Stimulated activated CD8-positive, alpha-beta memory T cell treated with anti-CD3 and anti-CD28 coated beads, Interleukin-7, amount 100 ng/mL, for 1 hour (primary cell): ENCODE measurements at places on chromosomes 11 and 22.

- DNase-seq: no peak
Observed at GRCh38 chr11:130189492-130190210, 30.1 kb downstream of the ST14 start.

- DNase-seq: no peak
Observed at GRCh38 chr11:33835143-33835878, 56.6 kb downstream of the LMO2 start.

- no peak for DNase-seq
Observed at GRCh38 chr11:108994887-108995286, 330.0 kb downstream of the DDX10 start.

DNA sequence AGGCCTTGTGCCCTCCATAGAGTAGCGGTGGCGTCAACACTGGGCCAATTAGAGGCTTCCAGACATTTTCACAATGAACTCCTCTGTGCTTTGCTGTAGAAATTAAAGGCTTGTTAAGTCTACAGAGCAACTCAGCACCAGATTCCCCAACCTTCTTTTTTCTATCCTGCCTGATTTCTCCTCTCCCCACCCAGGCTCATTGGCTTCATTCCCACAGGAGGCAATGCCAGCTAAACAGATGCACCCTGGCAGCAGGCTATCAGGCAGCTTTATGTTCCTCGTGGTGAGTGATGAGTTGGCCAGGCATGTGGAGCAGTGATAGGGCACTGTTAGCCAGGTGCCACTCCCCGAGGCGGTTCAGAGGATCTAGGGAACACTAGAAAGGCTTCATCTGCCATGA, 4.8 kb downstream of the DIXDC1 start:
- DNase-seq: no peak

DNA sequence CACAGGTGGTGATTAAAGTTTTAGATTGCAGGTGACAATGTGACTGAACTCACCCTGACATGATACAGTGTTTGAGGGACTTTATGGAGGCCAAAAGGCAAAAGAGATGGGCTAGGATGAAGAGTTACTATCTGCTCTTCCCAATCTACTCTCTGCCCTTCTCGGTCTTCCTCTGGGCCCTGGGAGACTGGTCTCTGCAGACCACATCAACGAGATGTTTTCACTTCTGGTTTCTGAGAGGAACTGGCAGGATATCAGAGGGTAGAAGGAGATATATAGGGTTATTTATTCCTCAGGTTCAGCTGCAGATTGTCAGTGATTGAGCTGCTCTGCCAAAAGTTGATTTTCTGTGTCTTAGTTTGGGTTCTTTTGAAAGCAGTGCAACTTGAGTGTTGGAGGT, 32.4 kb upstream of the CD44 start:
- no peak for DNase-seq

DNA sequence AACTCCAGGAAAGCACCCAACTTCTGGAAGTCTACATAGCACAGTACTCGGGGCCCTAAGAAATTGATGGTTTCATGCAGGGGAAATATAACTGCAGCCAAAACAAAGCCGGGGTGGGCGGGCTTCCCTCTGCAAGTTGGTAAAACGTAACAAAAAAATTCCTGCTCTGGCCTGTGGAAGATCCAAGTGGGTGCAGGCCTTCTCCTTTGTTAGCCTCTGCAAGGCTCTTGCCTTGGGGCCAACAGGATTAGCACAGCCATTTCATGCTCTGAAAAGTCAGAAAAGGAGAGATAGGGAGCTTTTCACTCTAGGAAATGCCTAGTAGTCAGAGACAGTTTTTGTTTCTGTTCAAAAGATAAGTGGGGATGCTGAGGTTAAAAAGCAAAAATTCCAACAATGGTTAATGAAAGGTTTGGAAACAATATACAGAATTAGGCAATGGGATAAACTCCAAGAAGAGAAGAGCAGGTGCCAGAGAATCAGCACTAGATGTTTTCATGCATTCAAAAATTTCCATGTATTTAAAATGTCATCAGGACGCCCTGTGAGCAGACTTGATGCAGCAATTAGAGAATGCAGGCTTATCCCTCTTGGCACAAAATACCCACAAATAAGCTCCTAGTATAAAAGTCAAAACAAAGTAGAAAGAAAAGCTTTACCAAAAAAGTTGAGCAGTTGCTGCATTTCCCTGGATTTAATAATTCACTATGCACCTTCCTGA, 72.3 kb upstream of the CHRM4 start:
- DNase-seq: no peak

DNA sequence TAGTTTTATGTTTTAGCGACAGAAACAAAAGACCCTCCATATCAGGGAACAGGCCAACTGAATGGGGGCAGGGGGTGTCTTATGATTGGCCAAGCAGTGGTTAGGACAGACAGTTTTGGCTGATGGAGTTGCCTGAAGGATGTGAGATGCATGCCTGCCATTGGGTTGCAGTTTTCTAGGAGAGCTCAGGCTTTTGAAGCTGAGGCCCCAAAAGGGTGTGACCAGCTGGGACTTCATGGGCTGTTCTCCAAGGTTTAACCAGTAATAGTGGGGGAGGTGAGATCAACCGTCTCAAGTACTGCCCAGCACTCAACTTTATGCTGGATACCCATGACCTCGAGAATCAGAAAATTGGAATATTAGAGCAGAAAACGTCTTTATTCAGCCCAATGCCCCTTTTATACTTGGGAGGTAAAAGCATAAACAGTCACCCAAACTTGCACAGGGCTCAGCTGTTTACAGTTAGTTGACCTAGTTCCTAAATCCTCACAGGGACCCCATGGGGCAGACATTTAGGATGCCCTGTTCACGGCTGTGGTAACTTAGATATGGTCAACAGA, 13.5 kb downstream of the DTX4 start:
- DNase-seq: no peak

GRCh38 chr22:49251371-49251770, 576.3 kb downstream of the BRD1 start:
- DNase-seq: no peak

- no peak for DNase-seq
Observed at GRCh38 chr11:120652705-120653335, 141.3 kb downstream of the GRIK4 start.

- no peak for DNase-seq
Observed at GRCh38 chr11:9660886-9661285, 3.0 kb upstream of the SWAP70 start.

DNA sequence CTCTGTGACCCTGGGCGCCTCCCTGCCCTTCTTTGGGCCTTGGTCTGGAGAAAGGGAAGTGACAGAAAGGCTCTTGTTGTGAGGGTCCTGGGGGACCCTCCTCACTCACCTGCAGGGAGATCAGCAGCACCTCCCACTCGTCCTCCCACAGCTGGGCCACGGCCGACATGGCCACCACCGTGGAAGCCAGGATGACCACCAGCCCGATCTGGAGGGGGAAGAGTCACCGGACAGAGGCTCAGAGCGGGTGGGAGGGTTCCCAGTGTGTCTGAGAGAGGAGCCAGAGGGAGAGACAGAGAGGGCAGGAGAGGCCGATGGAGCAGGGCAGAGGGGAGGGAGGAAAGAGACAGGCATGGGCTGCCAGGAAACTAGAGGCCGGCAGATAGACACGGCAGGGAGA, 16.8 kb upstream of the KLHL35 start:
- DNase-seq: no peak

- DNase-seq: no peak
Observed at GRCh38 chr22:41823797-41824196, 9.1 kb upstream of the SREBF2 start.

- no peak for DNase-seq
Observed at GRCh38 chr11:17775035-17775348, 40.4 kb downstream of the KCNC1 start.

DNA sequence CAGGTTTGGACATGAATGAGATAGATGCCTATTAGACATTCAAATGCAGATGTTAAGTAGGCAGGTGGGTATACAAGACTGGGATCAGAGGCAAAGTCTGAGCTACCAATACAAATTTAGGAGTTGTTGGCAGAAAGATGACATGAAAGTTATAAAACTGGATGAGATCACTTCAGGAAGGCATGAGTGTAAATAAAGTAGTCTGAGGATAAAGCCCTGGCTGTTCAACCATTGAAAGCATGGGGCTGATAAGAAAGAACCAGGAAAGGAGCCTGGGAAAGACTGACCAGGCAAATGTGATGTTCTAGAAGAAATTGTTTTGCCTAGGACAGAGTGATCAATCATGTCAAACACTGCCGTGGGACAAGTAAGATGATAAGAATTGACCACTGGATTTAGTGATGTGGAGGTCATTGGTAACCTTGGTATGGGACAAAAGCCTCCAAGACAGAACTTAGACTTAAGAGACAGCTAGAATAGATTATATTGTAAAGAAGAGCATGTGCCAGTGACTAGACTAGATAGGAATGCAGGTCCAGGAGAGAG, 98.5 kb downstream of the EHF start:
- DNase-seq: no peak

DNA sequence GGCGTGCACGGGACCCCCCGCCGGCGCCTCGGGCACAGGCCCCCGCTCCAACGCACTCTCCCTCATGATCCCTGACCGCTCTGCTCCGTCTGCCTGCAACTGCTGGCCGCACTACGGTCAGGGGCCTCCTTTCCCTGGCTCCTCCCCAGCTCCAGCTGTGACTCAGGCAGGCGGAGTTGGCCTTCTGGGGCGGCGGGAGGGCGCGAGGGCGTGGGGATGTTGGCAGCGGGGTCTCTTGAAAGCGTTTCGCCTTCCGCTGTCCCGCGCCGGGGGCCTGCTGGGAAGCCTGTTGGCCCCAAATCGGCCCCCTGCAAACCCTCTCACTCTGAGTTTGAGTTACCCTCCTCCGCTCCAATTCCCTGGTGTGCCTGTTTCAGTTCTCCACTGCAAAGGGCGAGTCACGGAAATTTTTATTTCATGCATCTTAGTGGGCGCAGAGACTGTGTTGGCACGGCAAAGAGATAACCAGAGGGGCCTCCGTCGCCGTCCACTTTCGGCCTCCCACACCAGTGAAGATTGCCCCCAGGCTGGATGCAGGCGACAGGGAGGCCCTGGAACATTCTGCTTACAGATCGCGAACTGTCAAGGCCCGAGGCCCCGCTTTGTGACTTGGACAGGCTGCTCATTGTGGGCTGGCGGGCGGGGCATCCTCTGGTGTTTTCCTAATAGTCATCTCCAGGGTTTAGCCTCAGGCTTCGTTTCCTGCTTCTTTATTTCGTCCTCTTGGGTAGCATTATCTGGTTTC, at the start of gene CAVIN3:
TSS of gene CAVIN3 (minus strand) at position 91 of the 745 bp plus-strand sequence. CDS start at position 66, 25 bp downstream.
- no peak for DNase-seq

DNA sequence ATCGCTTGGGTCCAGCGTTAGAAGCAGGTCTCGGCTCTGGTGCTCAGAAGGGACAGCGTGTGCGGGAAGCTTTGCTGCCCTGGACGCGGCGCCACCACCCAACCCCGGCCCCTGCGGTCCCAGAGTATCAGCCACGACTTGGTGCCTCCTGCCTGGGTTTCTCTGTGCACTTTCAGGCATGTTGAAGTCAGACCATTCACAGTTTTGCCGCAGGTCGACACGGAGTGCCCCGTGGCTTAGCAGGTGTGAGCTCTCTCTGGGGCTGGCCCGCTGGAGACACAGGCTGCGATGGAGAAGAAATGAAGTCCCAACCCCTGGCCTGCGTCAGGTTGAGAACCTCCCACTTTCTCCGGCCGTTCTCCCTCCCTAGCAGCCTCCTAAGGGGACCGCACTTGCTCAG, 494.5 kb downstream of the BRD1 start:
- no peak for DNase-seq

- DNase-seq: no peak
Observed at GRCh38 chr11:559020-559620, 1.4 kb downstream of the LMNTD2 start.

- no peak for DNase-seq
Observed at GRCh38 chr11:35907648-35908431, 36.0 kb upstream of the LDLRAD3 start.

DNA sequence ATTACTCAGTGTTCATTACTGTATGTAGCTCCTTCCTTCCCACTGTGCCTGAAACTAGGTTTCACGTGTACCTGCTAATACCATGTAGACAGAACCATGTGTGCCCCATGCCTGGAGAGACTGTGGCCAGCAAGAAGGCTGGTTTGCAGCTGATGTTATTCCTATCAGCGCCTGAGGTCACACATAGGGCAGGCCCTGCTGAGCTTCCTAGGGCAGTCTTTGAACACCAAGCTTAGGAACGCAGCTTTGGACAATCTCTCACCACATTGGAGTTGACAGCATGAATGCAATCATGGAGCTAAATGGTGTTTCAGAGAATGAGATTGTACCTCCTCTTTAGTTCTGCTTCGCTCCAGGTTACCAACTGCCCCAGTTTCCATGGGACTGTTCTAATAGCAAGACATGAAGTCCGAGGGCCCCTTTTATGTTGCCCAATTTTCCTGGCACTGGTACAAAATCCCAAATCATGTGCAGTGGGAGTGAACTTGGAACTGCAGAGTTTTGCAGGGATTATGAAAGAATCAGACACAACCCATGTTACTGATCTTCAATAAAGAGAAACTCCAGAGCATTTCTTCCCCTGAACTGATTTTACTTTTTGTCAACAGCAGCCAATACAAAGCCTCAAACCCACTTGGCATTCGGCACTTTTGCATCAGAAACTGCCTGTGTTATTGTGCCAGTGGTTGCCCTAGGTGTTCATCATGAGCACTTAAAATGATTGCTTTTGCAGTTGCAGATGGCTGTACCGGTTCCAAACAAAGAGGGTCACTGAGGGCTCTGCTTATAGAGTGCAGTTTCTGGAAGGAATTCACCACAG, 154.2 kb upstream of the TTC12 start:
- no peak for DNase-seq

GRCh38 chr11:129613071-129613470, 202.6 kb upstream of the TMEM45B start:
- no peak for DNase-seq

DNA sequence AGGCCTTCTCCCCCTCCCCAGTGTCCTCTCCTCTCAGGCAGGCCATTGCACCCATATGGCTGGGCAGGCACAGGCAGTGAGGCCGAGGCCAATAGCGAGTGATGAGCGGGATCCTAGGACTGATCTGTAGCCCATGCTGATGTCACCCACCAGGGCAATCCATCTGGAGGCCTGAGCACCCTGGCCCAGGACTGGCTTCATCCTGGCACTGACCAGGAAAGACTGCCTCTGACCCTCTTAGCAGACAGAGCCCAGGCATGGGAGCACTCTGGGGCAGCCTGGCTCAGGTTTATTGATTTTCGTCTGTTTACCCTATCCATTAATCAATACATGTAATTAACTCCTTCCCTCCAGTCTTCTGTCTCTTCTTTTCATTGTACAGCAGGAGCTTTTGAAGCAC, 5.1 kb upstream of the TIRAP start:
- no peak for DNase-seq
